ENCODE measurements at places on chromosomes 3 and 15. TPM values are rescaled to one million over a fixed set of nuclear protein-coding genes. Genes with fewer than 3 reads are reported as not detected.

The TMIE gene
- total RNA-seq = 0.74 TPM

The TUSC7 gene
- not detected for total RNA-seq

- no peak for DNase-seq
Observed at GRCh38 chr15:69096196-69096595, 64.2 kb upstream of the GLCE start.

DNA sequence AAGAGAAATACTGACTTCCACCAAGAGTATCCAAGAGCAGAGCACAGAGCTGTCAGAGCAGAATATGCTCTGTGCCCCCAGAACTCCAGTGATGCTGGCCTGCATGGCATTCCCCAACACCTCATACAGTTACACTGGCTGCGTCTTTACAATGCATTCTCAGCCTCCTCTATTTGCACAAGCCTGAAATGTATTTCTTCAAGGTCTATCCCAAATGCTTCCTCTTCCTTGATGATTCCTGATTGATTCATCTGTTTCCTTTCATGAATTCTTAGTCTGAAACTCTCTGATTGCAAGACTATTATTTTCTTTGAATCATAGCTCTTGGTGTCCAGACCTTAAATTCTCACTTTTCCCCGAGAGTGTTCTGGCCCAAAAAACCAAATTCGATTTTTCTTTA lies 664.7 kb downstream of the MECOM start:
- no peak for DNase-seq

GRCh38 chr3:53516339-53516738 lies 21.9 kb downstream of the CACNA1D start:
- DNase-seq = no peak

The SOX14 gene
- not detected for total RNA-seq

The ITPKA gene
- total RNA-seq = 10.8 TPM

The SLC2A2 gene
- total RNA-seq = not detected

The LMAN1L gene
- 0.17 TPM for total RNA-seq

DNA sequence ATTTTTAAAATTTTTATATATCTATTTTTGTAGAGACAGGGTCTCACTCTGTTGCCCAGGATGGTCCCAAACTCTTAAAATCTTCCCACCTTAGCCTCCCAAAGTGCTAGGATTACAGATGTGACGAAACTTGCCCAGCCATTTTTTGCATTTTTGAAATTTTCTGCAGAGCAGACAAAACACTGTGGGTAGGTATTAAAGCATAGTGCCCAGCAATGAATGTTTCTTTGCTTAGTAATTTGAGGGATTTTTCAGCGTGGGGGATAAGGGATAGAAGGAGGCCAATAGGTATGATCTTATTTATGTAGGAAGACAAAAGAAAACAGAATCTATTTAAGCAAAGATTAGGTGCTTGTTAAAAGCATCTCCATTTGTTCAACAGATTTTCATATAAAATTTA lies 446.8 kb upstream of the DPH6 start:
- no peak for DNase-seq

DNA sequence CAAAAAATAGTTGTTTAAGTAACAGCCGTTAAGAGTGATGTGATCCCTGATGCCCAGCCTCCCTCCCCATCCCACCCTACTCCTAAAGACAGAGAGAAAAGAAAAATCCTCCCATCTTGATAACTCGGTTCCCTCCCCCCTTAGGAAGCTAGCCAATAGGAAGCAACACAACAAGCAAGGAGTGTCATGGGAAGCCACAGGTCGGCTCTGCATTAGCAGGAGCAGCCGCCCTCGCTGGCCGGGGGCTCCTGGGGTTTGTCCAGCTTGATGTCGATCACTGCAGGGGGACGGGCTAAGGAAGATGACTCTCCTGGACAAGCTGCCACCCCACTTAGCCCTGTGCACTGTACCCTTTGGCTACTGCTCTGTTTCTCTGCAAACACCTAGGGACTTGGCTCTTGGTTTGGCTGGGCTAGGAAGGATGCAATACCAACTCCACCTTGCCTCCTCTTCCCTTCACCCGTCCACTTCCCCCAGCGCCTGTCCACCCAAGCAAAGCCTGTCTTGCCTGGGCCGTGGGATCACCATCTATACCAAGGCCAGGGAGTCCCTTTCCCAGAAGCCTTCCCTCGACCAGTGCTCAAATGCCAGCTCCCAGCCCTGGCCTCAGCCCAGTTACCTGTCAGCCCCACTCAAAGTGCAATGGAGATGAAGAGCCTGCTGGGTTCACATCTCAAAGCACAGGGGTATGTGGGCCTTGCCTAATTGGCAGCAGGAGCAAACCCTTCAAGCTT lies 23.1 kb downstream of the SRPRB start:
- no peak for DNase-seq

All from HCT116 (cell line).